ENCODE measurements at places on chromosomes 7 and 10. TPM values are rescaled to one million over a fixed set of nuclear protein-coding genes. Genes with fewer than 3 reads are reported as not detected.

- DNase-seq = no peak
These were observed 615.1 kb downstream of the ZWINT start for GRCh38 chr10:55746002-55746401.

DNA sequence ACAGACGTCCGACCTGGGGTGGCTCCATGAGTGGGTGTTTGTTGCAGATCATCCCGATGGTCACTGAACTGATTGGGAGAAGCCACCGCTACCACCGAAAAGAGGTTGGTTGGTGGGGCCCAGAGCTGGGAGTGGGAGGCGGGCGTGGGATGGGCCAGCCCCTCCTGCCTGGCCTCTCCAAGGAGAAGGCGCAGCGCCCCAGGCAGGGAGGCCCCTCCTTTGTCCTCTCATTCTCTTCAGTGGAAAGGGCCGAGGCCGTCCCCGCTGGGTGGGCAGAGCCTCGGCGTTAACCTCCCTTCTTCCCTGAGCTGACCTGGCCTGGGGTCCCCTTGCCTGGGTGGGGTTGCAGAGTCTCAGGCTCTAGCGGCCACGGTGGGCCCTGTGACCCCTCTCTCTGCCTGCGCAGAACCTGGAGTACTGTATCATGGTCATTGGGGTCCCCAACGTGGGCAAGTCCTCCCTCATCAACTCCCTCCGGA, 5.2 kb downstream of the MTG1 start:
- peak; percentile 35 for DNase-seq

- DNase-seq = no peak
These were observed 1.7 kb downstream of the SORBS1 start for GRCh38 chr10:95559471-95559870.

GRCh38 chr10:1652151-1652550, 85.2 kb downstream of the ADARB2 start:
- peak; percentile 66 for DNase-seq

DNA sequence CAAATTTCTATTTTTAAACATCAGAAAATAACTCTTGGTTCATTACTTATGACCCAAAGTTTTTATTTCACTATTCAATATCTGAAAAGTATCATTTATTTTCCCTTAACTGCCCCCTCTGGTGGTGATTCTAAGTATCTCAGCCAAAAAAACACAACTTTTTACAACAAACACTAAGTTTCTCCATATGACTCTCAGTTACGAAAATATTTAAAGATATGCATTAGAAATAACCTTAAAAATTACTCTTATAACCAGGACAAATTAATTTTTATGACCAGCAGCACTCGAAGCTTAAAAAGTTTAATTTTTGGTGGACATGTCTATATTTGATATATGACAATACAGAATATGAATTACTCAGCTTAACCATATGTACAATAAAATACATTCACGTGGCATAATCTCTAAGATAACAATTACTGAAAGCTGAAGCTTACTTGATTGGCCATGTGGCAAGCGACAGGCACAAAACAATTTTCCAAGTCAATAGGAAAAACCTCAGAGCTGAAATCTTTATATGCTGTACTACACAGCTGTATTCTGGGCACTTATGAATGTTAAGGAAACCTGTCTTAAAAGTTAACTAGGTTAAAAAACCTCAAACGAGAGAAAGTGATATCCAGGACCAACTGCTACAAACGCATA, 2.3 kb downstream of the HNRNPA2B1 start:
- DNase-seq = no peak

- no peak for DNase-seq
These were observed 242.6 kb upstream of the PITRM1 start for GRCh38 chr10:3415038-3415736.

DNA sequence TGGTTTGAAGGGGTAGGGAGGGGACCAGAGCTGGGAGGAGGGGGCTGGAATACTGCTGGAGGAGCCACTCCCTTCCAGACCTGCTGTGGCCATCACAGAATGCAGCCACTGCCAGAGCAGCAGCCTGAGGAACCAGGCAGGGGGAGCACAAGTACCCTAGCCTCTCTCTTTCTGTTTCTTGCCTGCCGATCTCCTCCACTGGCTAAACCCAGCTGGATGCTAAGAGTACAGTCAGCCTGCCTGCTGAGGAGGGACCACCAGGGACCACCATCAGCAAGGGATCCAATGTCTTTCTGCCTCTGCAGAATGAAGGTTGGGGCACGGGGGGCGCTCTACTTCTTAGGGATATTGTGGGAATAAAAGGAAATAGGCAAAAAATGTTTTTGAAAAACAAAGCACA, 4.7 kb downstream of the BLVRA start:
- no peak for DNase-seq

- no peak for DNase-seq
These were observed 2.8 kb downstream of the TAS2R41 start for GRCh38 chr7:143480501-143480900.

- no peak for DNase-seq
These were observed 28.2 kb downstream of the IL2RA start for GRCh38 chr10:6033954-6034353.

DNA sequence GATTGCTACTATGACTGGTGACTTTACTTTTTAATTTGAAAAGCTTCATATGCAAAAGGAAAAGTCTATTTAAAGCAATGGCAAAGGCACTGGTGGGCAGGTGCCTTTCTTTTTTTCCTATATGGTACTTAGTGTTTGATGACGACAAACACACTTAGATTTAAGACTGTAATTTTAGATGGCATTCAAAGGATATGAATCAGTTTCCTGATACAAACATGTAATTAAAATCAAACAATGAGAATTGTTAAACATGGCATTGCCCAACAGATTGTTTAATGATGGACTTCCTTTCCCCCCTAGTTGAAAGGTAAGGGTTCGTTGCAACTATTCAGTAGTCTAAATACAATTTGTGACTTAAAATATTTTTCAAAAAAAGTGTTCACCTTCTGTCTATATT, 106.5 kb upstream of the SEMA3C start:
- no peak for DNase-seq

DNA sequence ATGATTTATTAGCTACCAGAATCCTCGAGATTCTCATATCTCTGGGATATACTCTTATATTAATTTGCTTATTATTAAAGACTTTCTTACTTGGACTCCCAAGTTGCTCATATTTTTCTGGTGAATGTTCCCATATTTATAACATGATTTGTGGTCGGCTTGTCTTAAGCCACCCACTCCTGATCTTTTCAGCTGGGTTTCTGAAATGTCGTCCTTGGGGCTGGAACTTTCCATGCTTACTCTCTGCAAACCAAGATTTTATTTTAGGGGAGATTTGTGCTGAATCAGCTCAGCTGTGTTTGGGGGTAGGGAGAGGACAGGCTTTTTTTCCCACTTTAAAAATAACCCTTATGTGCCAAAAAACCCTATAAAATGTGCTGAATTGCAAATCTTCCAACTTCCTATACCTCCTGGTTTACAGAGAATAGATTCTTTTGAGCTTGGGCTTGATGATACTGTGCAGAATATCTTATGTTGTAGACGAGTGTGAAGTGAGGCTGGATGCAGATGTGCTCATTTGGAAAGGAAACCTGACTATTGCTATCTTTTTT, 162.1 kb downstream of the SND1 start:
- no peak for DNase-seq

- DNase-seq = no peak
These were observed 48.4 kb downstream of the DNAJB9 start for GRCh38 chr7:108618056-108618455.

DNA sequence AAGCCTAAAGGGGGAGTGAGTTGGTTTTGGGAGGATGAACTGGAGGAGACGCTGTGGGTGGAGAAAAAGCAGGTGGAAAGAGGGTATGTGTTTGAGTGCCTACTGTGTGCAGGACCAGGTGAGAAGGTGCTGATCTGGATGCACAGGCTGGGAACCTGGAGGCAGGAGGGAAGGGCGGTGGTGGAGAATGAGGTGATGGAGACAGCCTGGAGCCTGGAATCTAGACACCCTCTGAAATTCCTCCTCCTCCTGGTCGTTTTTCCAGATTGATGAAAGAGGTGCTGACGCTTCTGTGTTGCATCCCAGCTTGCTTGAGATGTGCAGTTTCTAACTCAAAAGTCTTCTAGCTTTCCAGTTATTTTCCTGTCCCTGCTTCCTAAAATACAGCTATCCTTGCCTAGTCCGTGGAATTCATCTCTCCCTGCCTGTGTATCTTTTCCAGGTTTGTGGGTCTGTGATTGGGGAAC, 67.5 kb downstream of the LRMDA start:
- DNase-seq = no peak

DNA sequence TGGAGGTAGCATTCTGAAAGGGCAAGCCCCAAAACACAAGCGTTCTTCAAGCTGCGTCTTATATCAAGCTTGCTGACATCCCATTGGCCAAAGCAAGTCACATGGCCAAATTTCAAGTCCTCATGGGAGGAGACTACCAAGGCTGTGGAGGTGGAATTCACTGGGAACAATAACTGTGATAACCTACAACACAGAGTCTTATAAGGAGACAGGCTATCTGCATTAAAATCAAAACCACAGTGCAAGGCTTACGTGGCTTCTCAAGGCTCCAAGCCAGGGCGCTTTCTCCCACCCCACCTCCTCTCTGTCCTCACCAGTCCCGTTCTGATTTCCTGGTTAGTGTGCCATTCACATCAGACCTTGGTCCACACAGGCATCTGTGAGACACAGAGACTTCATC, 39.4 kb downstream of the ADRB1 start:
- no peak for DNase-seq

DNA sequence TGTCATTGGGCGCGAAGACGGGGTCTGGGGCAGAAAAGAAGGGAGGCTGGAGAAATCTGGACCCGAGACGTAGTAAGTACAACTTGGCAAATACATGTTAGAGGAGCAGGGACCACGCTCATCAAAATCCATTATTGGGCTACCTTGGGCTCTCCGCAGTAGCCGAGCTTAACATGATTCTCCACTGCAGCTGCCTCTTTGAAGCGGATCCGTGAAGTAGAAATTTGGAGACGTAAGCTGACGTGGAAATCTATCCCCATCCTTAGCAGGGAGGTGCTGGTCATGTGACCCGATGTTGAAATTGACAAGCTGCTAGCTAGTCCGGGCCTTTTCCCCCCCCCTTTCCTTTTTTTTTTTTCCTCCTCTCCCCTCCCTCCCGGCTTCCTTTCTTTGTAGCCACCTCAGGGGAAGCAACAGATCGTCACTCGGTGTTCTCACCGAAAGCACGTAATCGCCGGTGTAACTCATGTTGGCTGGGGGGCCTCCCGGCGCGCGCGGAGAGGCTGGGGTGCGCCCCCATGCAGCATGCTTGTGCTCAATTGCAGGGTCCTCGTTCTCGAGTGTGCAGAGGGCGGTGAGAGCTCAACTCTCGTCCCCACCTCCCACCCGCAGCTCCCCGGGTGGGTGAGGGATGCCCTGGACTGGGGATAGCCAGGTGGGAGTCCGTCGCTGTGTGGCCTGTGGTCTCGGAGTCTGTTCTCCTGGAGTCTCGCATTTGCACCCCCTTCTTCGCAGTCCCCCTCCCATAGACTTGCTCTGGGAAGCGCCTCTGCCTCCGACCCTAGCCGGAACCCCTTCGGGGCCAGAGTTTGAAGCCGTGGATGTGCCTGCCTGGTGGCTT, at the start of gene HOXA11:
Gene HOXA11 (minus strand): TSS at position 220 of the 841 bp plus-strand sequence. CDS start 88 bp downstream, at position 132.
- peak; percentile 61 for DNase-seq

GRCh38 chr7:131518626-131519025, 37.8 kb downstream of the PODXL start:
- peak; percentile 62 for DNase-seq

DNA sequence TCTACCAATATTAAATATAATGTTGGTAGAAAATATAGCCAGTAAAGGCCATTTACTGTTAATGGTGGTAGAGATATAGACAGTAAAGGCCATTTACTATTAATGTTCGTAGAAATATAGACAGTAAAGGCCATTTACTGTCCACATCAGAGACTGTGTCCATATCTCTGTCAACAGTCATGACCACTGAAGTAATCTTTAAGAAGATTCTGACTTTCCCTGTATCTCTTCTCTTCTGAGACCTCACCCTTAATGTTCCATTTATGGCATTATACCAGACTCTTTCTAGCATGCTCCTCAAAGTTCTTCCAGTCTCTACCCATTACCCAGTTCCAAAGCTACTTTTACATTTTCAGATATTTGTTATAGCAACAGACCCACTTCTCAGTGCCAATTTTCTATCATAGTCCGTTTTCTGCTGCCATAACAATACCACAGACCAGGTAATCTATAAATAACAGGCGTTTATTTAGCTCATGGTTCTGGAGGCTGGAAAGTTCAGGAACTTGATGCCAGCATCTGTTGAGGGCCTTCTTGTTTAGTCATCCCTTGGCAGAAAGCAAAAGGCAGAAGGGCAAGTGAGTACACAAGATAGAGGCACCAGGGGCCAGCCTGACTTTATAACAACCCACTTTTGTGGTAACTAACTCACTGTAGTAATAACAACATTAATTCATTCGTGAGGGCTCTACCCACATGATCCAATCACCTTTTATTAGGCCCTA, 7.9 kb upstream of the NUDCD3 start:
- no peak for DNase-seq

GRCh38 chr7:141551094-141551781, at the start of gene AGK:
AGK (plus strand) TSS chr7:141551410; CDS start chr7:141555467, 4,057 bp downstream.
- DNase-seq = peak; percentile 84

DNA sequence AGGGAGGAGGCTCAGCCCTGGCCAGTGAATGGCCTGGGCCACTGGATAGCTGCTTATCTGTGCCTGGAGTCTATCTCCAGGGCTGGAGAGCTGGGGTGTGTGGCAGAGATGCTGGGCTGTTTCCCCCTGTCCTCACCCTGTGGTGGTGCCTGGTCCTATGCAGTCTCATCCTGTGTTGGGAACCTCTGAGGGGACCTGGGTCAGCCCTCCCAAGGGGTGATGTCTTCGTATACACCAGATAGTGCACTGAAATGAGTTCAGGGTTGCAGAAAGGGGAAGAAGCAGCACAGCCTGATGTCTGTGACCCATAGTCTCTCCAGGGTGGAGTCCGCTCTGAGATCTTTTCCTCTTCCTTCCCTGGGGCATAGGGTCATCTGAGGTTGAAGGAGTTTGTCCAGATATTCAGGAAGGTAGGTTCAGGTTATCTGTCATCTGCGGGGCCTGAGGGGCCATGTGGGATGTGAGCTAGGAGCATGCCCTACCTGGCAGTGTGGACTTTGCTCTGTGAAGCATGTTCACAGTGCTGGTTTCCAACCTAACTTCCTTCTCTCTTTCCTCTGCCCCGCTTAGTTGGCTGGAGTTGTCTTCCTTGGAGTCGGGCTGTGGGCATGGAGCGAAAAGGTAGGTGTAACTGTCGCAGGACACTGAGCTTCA, 33.4 kb upstream of the SH2D4B start:
- DNase-seq = peak; percentile 74

The SLK gene
- 59.7 TPM for total RNA-seq

The ANKRD30A gene
- not detected for total RNA-seq

The ARMC3 gene
- 0.38 TPM for total RNA-seq

The COX15 gene
- 35.6 TPM for total RNA-seq

The PSMG3 gene
- 12.1 TPM for total RNA-seq

The VSTM4 gene
- 24.4 TPM for total RNA-seq

The SEMA3A gene
- 1.00 TPM for total RNA-seq

The PCGF5 gene
- 135 TPM for total RNA-seq

The EGR2 gene
- total RNA-seq = 4.8 TPM
